ENCODE measurements at places on chromosomes 1 and 21. TPM values are rescaled to one million over a fixed set of nuclear protein-coding genes. Genes with fewer than 3 reads are reported as not detected.

DNA sequence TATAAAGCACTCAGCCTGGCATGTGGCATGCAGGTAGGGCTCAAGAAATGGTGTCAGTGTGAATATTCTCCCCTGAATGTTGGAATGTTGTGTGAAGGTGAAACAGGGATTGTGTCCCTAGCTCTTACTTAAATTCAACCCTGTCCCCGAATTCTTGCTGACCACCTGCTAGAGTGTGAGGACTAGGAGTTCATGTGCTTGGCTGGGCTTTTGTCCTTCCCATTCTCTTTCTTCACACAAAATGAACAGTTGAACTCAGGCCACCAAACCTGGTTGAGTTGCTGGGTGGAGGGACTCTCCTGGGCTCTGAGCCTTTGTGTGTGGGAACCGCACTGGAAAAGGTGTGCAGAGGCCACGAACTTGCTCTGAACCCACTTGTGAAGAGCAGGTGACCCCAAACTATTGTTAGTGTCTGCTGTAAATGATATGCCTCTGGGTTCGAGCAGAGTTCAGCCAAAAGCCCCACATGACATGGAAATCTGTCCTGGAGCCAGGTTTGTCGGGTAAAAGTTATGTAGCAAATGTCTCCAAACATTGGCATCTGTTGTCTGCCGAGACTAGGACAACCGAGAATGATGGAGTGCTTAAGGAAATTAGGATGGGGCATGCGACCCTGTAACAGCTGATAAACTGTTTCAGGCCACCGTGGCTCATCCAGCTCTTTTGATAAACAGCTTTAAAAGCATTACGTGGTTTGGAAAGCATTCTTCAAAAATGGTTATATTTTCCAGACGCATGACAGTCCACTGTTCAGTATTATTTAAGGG is 144.2 kb downstream of the DHRS3 start:
- DNase-seq: no peak

- no peak for DNase-seq
Measured at GRCh38 chr1:99557546-99558202, 88.2 kb upstream of the PALMD start.

- DNase-seq: peak; percentile 59
Measured at GRCh38 chr1:23611601-23612327, 52.5 kb upstream of the ID3 start.

DNA sequence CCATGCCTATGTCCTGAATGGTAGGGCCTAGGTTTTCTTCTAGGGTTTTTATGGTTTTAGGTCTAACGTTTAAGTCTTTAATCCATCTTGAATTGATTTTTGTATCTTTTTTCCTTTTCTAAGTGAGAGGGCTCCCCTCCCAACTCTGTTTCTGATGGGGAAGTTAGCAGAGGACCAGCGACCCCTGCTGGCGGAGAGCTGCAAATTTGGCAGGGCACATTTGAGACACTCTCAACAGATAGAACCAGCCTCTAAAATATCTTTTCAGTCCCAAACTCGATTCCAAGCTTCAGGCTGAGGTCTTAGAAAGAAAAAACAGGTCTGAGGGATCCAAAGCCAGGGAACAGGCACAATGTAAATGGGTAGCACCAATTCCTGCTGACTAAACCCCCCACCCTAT is 32.5 kb downstream of the LRRC3 start:
- DNase-seq: peak; percentile 20

The UBASH3A gene
- 93.6 TPM for total RNA-seq

The AGT gene
- not detected for total RNA-seq

- DNase-seq: no peak
Measured at GRCh38 chr1:42646056-42646455, 12.2 kb upstream of the PPIH start.

The ZNF326 gene
- 17.4 TPM for total RNA-seq

- no peak for DNase-seq
Measured at GRCh38 chr21:15022608-15023261, 42.1 kb downstream of the NRIP1 start.
